KBM-7 (cell line): ENCODE measurements at places on chromosomes 11 and 22.
A peak's percentile ranks its signal among the peaks of the same experiment; 100 is the strongest.

- DNase-seq, result peak; percentile 81
Observed at GRCh38 chr11:45964911-45965389, 42.5 kb downstream of the LARGE2 start.

DNA sequence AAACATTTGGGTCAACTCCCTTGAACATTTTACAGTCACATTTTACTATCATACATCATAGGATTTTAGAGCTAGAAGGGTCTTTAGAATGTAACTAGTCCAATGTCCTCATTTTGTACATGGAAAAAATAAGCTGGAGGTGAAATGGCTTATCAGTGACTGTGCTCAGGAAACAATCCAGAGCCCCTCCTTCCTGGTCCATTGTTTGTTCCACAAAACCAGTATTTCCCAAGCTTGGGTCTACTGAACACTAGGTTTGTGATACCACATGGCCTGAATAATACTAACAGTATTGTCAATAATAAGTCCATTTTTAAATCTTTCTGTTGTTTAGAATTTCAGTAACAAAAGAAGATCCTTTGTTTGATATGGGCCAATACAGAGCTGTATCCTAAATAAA, 27.1 kb downstream of the PDGFD start:
- no peak for DNase-seq

- no peak for DNase-seq
Observed at GRCh38 chr11:1397862-1398527, 8.3 kb downstream of the BRSK2 start.

DNA sequence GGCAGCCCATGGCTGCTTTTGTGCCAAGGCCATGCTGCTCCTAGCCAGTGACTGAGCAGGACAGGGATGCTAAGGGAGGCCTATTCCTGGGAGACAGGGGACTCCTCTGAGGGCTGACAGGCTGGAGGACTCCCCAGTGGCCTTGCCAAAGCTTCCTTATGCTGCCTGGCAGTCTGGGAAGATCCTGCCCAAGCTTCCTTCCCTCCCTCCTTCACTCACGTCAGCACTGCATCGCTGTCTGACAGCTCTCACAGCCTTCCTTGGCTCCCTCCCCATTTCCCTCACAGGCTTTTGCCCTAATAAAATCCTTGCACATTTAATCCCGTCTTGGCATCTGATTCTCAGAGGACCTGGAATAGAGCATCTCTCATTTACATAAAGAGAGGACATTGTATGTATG, 26.5 kb downstream of the HTR3A start:
- no peak for DNase-seq

- DNase-seq, result no peak
Observed at GRCh38 chr11:35223371-35223796, 84.4 kb downstream of the CD44 start.

- DNase-seq, result no peak
Observed at GRCh38 chr11:99271527-99271926, 250.8 kb downstream of the CNTN5 start.

DNA sequence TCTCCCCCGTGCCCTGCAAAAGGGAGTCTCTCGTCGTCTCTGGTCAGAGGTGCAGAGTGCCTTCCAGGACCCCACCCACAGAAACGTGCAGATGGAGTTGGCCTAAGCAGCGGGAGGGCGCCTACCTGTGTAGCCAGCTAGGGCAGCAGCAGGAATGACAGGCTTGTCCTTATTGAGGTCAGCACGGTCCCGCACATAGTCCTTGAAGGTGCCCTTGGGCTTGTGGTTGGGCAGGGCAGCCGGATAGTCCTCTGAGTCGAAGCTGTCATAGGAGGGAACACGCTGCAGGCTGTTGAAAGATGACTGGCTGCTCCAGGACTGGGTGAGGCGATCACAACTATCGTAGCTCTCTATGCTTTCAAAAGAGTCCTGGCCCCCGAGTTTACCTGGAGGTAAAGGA, 107.3 kb downstream of the ETS1 start:
- DNase-seq, result no peak

DNA sequence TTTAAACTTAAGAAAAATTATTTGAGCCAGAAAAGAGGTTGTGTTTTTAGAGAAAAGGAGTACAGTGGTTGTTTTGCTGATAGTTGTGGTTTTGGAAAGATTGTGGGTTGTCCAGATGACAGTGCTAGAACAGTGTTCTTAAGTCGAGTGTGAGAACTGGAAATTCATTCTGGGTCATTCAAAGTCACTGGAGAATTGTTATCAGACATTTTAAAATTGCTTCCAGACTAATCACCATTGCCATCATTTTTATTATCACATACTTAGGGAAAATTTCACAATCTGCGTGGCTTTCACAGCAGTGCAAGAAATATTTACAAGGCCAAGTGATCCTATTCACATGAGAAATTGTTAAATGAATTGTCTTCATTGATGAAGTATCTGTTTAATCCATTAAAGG, 242.2 kb upstream of the DDI1 start:
- no peak for DNase-seq

DNA sequence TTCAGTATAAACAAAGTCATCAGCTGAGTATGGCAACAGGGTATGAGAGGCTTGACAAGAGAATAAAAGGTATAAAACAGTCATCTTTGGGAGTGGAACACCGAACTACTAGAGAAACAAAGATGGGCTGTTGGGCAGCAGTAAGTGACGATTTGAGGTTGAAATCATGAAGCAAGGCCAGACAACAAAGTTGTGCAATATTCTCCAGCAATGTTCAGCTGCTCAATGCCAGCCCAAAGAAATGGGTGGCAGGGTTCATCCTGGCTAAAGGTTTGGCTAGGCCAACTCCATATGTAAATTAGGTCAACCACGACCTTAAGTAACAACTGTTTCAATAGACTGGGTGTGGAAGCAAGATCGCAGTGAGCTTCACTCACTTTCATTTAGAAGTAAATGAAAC, 6.2 kb downstream of the APIP start:
- DNase-seq, result no peak

DNA sequence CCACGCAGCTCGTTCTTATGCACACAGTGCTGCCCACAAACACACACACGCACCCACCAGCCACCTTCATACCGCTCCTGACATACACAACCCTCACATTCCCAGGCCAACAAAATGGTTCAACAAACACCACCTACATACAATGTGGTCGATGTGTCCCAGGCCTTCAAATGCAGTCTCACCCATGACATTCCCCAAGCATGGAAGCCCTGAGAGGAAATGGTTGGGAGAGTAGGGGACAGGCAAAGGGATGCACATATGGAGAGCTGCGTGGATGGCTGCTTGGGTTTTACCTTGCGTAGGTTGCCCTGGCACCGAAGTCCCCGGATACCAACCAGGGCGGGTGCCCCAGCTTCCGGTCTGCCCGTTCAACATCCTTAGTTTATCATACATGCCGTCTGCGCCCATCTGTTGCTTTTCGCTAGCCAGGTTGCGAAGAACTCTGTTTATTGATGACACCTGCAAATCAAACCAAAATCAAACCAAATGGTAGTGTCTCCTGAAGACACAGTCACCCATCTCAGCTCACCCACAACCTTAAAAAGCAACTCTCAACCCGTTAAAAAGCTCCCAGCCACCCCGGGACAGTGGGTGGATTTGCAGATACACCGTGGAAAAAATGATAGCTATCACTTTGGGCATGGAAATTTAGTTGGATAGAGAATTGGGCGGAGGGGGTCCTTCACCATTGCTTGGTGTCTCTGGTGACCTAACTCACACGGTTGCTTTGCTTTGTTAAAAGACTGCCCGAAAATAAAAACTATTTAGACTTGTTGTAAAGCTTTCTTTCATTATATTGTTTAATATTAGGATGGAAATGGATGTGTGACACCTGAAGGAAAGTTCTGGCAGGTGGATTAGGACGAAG, 10.5 kb downstream of the PAX6 start:
- no peak for DNase-seq

DNA sequence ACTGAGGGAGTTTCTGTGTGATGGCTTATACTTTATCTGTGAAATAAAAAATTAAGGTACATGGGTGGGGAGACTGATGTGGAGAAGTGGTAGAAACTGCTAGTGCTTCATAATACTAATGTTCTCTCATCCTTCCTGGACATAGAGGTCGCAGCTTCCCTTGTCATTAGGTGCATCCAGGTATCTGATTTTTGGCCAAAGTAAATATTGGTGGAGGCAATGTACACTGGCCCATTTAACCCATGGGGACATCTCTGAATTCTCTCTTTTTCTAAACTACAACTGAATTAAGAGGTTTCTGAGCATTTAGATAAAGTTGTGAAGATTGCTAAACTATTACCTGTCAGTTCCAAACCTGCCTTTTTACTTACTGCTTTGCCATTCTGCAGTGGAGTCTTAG, 140.9 kb upstream of the CHORDC1 start:
- no peak for DNase-seq

DNA sequence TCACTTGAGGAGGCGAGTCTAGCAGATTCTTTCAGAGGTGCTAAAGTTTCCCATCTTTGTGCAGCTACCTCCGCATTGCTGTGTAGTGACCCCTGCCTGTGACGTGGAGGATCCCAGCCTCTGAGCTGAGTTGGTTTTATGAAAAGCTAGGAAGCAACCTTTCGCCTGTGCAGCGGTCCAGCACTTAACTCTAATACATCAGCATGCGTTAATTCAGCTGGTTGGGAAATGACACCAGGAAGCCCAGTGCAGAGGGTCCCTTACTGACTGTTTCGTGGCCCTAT, 8.9 kb upstream of the SAMM50 start:
- DNase-seq, result no peak

- peak; percentile 60 for DNase-seq
Observed at GRCh38 chr11:15006139-15006759, 34.1 kb upstream of the CALCA start.

- DNase-seq, result no peak
Observed at GRCh38 chr22:37044634-37045625, 6.6 kb upstream of the KCTD17 start.

DNA sequence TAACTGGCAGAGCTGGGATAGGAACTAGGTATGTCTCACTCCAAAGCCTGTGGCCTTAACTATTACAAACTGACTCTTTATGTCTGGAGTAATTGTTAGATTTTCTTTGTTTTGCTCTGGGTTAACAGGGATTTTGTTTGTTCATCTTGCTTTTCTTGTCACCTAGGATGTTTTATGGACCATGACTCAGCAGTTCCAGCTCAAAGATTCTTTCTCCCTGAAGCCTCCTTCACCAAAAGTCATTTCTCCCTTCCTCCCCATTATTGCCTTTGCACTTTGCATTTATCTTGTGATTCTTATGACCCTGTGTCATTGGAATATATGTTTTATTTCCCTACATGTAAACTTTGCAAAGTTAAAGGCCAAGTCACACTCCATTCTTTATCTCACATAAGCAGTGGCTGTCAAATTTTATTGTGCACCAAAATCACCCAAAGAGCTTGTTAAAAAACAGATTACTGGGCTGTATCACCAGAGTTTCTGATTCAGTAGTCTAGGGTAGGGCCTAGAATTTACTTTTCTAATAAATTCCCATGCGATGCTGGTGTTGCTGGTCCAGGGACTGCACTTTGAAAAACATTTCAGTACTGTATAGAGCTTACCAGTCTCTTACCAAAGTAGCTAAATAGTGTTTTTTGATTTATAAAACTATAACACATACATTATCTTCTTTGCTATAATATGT, 327.7 kb downstream of the DLG2 start:
- DNase-seq, result peak; percentile 33

DNA sequence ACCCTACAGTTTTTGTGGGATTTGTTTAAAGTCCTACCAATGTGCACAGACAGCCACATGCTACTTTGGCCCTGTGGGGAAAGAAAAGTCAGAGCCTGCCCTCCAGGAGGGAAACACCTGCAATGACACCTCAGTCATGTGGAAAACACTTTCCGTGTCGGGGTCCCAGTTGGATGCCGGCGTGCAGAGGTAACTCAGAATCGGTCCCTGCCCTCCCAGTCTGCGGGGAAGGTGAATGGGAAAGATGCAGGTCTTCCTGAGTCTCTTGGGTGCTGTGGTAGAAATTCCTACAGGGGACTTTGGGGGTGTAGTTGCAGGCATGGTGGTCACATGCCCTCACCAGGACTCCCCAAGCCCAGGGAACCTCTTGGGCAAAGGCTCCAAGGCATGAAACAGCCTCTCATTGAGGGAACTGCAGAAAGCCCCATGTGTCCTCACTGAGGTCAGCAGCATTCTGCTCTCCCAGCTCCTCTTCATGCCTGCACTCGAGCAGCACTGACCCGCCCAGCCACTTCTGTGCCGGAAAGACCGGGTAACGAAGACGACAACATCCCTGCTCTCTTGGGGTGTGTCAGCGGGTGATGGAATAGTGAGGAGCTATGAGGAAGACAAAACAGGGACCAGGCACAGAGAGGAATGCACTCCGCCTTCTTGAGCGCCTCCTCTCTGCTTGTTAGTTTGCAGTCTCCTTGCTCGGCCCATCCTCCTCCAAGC, 4.7 kb downstream of the RIBC2 start:
- DNase-seq, result no peak

DNA sequence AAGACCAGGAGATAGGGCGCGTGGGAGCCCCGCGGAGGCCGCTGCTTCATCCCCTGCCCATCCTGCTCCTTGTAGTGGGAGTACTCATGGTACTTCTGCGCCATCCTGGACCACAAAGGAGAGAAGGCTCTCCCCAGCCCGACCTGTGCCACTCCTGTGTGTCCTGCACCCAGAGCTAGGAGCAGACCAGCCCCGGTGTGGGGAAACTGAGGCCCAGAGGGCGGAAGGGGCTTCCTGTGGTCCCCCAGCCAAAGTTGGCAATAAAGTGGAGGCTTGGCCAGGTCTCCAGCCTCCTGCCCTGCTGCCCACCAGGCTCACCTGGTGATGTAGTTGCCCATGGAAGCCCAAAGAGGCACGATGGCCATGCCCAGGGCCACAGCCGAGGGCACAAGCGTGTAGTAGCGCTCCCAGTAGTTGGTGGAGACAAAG, 4.7 kb downstream of the UNC93B1 start:
- DNase-seq, result no peak

DNA sequence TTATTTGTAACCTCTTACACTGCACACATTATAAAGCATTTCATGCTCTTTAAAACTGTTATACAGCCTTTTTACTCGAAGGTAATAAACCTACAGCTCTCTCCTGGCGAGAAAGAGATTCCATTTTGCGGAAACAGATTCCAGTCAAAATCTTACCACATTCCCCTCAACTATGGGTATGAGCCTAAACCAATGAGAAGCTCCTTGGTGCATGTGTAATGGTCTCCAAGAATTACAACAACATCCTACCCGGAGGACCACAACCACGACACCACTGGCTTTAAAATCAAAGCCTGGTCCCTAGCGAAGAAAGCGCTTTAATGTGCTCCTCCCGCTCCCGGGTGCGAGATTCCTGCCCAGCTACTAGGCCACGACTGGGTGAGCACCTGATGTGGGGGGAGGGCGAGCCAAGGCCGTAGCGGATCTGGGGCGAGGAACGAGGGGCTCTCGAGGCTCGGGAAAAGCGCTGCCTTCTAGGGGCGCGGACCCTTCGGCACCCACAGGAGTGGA, 821 bp downstream of the CELF1 start:
- DNase-seq, result peak; percentile 51

- DNase-seq, result no peak
Observed at GRCh38 chr11:58928107-58928499, 11.2 kb upstream of the GLYATL1 start.
